ENCODE measurements at places on chromosomes 7 and 10.
A peak's percentile ranks its signal among the peaks of the same experiment; 100 is the strongest.

DNA sequence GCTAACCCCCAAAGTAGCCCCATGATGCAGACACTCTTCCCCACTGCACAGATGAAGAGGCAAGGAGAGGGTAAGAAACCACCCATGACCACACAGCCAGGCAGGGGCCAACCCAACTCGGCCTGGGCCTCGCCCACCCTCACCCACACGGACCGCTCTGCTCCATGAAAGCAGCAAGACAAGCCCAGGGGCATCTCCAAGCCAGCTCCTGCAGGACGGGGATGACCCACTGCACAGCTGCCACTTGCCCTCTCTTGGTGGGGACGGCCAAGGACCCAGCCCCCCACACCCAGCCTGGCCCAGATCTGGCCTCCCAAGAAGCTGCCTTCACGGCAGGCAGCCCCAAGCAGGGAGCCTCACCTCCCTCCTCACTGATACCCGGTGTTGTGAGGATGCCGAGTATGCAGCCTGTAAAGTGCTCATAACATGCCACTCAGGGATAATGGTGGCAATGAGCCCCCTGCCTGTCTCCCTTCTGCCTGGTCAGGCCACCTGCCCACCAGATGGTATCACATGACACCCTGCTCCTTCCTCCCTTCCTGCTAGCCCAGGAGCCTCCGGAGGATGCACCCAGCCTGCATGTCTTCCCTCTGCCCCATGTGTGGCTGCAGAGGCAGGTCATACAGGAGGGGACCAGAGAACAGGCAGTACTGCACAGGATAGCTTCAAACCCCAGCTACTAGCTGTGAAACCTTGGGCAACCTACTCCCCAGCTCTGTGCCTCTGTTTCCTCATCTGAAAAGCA lies 23.3 kb downstream of the OGDHL start:
- DNase-seq, result no peak

- peak; percentile 82 for DNase-seq
These were observed 218.9 kb downstream of the DOCK4 start for GRCh38 chr7:111987115-111987826.

- DNase-seq, result no peak
These were observed 467.2 kb downstream of the TCERG1L start for GRCh38 chr10:130844310-130844709.

DNA sequence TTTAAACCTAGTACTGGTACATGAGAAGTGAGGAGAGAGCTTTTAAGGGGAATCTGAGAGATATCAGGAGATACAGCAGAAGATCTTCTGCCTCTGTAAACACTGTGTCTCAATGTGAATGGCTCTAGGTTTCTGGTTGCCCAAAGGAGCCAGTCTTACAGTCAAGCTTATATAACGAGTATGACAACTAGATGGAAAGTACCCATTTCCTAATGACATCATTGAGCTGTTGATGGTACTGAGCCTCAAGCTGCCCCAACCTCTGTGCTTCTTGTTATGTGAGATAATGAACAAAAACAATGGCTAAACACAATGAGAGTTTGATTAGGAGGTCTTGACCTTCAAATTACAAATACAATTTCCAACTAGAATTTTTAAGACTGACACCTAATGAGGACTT lies 451.5 kb downstream of the SORCS1 start:
- DNase-seq, result no peak

DNA sequence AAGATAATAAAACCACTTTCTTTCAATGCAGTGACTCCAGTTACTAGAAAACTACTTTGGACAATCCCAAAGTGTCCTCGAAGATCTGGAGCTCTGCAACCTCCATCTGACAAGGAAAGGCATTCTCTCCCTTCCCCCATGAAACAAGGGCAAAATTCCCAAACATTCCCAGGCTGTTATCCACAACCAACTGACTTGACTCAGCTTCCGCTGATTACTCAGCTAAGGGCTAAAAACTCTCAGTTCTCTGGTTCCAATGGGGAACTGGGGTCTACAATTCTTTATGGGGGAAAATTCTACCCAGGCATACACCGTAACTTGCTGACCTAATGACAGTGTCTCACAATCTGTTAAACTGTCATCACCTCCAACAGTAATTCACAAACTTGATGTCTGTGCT lies 48.4 kb downstream of the SFMBT2 start:
- no peak for DNase-seq

DNA sequence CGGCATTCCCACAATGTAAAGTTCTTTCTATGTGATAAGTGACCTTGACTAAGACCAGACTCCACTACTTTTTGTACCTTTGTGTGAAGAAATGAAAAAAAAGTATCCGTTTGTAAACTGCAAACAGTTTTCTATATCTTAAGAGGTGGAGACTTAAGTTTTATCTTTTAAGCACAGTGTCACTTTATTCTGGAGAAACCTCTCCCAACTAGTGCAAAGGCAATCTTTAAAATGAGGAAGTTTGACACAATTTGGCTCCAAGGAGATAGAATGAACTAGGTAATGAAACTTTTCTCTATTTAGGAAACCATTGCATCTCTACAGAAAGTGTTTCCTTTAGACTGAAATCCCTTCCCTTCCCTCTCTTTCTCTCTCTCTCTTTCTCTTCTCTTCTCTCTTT lies 122.9 kb downstream of the SAMD9 start:
- DNase-seq, result no peak

DNA sequence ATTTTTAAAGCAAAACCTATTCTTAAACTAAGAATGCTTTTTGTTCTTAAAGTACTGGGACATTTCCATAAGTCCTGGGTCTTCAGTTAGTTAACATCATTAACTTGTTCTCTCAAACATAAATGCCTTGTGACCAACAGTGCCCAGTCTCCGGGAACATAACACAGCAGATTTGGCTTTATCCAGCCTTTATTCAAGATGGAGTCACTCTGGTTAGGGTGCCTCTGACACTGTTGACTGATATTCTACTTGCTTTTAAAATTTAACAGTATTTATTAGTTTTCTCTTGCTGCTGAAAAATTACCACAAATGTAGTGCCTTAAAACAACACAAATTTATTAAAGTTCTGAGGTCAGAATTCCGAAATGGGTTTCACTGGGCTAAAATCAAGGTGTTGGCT lies 44.1 kb downstream of the AVL9 start:
- no peak for DNase-seq

GRCh38 chr10:28179006-28179742 lies 123.7 kb downstream of the MPP7 start:
- DNase-seq, result peak; percentile 65

DNA sequence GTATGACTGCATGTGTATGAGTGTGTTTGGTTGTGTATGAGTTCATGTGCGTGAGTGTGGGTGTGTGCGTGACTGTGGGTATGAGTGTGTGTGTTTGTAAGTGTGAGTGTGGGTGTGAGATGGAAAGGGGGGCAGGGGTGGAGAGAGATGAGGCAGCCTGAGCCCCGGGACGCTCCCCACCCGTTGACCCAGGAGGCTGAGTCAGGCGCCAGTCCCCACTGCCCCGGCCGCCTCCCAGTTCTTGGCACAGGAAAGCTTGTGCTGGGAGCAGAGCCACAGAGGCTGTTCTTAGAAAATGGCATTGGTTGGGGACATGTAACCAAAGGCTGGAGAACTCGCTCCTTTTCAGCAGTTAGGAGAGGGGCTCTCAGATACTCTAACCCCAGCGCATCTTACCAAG lies 27.8 kb upstream of the NUB1 start:
- no peak for DNase-seq

DNA sequence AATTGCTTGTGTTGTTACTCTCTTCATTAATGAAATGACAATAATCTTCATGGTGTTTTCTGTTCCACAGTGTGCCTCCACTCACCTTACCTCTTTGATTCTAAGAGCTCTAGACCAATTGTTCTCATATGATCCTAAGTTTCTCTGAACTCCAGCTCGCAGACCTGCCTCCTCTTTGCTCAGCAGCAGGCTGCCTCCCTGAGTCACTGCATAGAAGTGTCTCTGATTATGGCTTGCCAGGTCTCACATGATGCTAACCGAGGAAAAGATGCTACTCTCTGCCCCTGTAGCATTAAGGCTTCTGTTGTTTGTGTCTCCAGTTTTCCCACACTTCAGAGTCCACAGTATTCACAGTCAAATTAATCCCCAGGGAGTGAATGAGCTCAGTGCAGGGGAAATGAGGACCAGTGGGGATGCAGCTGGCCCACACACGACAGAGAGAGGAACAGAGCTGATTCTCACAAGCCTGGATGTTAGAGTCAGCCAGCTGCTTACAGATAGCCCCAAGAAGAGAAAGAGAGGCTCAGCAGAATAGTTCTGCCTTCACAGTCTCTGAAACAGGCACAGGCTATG lies 145.9 kb upstream of the EGR2 start:
- DNase-seq, result no peak

- no peak for DNase-seq
These were observed 77.2 kb downstream of the NEUROD6 start for GRCh38 chr7:31263338-31263737.

DNA sequence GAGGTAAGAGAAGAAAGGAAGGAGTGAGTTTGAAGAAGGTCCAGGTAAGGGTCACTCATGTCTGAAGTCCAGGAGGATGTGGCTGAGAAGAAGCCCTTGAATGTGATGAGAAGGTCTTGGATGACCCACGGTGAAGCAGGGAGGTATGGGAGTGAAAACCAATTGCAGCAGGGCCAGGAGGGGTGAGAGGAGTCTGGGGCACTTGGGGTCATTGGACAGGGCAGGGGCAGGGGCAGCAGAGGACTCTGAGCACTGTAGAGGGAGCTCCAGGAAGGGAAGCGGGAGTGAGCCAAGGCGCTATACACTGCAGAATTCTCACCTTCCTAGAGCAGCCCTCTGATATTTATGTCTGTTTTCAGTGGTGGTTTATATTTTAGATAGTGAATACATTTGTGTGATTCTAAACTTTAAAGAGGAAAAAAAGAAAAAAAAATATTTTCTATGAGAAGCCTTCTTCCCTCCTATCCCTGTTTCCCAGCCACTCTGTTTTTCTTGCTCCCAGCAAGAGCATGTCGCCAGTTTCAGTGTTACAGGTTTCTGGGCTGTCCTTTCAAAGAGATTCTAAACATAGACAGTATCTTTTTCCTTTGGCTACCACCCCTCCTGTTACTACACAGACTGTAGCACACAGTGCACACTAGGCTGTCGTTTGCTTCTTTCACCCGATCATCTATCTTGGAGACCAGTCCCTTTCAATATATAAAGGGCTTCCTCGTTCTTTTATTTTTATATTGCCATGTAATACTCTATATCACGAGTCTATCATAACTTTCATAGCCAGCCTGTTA lies 24.5 kb downstream of the BLVRA start:
- no peak for DNase-seq

- no peak for DNase-seq
These were observed 7.0 kb upstream of the ZNF862 start for GRCh38 chr7:149830997-149831740.

DNA sequence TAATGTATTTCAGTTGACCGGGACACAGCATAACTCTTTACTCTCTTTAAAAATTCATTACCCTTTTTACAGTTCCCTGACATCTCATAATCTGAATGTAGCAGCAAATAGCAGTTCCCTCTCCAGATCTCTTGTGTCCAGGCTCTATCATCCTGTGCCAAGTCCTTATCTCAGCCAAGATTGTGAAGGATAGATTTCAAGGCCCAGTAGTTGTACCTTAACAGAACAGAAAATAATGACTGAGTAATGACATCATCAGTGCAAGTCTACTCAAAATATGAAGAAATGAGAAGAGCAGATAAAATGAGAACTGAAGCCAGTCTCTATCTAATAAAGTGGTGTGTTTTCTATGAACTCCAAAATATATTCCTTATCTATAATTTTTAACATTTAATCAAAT lies 92.6 kb downstream of the TFEC start:
- DNase-seq, result no peak
